ENCODE measurements at places on chromosomes 11 and 22. TPM values are rescaled to one million over a fixed set of nuclear protein-coding genes. Genes with fewer than 3 reads are reported as not detected.
A peak's percentile ranks its signal among the peaks of the same experiment; 100 is the strongest.

GRCh38 chr11:116302756-116303155, 470.0 kb downstream of the BUD13 start:
- no peak for DNase-seq
- H3K36me3 ChIP-seq = no peaks in the 10 kb centered on the region
- no peaks in the 10 kb centered on the region for H3K4me1 ChIP-seq

DNA sequence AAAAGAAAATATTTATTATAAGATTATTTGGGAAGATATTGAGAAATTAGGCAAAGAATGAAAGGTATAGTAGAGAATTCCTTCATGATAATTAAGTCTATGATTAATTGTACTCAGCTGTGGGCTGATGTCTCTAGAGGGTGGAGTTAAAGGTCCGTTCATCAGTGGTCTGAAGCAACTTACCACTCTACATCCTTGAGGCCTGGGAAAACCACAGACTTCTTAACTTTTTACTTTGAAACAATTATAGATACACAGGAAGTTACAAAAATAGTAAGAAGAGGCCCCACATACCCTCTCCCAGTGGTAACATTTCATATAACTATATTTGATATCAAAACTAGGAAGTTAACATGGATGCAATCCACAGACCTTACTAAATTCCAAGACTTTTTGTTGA, 167.0 kb upstream of the NECTIN1 start:
- no peaks in the 10 kb centered on the region for H3K36me3 ChIP-seq
- no peak for DNase-seq
- H3K4me1 ChIP-seq = no peaks in the 10 kb centered on the region
- no peaks in the 10 kb centered on the region for H3K27me3 ChIP-seq
- H3K27ac ChIP-seq = no peak overlapping the region

DNA sequence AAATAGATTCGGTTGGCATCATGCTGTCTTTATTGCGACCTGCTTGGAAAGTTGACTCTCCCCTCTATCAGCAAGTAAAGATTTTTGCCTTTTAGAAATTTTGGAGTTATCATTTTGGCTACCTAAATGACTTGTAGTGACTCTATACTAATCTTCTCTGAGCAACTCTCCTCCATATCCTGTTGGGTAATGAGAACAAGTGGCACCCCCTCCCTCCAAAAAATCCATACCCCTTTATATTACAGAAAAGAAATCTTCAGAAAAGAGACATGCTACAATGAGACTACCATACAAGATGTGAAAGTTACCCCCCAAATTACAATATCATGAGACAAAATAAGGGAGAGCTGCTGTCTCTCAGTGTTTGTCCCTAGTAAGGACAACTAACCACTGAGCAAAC, 1.2 kb downstream of the JAML start:
- H3K27ac ChIP-seq = no peak overlapping the region
- no peak for DNase-seq
- H3K4me3 ChIP-seq = no peak overlapping the region
- H3K27me3 ChIP-seq = no peaks in the 10 kb centered on the region
- no peaks in the 10 kb centered on the region for H3K36me3 ChIP-seq
- H3K4me1 ChIP-seq = no peaks in the 10 kb centered on the region

DNA sequence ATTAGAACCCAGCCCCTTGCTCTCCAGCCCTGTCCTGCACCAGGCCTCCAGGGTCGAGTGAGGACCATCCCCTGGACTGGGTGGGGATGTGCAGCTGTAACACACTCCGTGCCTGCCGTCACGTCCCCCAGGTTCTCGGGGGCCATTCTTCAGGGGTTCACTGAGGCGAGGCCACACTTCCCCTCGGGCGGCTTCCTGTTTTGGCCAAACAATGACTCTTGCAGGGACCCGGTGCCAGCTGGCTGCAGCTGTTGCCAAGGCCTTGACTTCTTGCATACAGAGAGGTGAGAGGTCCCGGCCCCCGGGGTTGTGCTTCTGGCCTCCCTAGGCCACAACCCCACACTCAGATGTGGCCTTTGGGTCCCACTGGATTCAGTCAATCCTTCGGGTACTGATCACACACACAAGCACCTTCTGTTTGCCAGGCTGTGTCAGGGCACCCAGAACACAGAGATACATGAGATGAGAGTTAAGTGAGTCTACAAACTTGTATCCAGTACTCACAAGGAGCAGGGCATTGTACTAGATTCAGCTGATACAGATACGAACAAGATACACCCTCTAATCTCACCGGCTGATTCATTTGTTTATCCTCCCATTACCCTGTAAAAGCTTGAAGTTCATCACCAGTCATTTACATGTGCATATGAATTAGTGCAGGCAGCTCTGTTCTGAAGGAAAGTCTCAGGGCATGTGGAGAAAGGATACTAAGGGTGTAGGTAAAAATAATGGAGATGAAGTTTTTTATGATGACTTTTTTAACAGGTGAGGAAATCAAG, 32.9 kb downstream of the LRRC32 start:
- no peaks in the 10 kb centered on the region for H3K36me3 ChIP-seq
- H3K27me3 ChIP-seq = no peaks in the 10 kb centered on the region

GRCh38 chr11:35208795-35209194, 69.8 kb downstream of the CD44 start:
- peaks cover 3% of the 10 kb centered on the region for H3K36me3 ChIP-seq
- H3K27me3 ChIP-seq = no peaks in the 10 kb centered on the region
- no peaks in the 10 kb centered on the region for H3K4me1 ChIP-seq
- no peak overlapping the region for H3K4me3 ChIP-seq

DNA sequence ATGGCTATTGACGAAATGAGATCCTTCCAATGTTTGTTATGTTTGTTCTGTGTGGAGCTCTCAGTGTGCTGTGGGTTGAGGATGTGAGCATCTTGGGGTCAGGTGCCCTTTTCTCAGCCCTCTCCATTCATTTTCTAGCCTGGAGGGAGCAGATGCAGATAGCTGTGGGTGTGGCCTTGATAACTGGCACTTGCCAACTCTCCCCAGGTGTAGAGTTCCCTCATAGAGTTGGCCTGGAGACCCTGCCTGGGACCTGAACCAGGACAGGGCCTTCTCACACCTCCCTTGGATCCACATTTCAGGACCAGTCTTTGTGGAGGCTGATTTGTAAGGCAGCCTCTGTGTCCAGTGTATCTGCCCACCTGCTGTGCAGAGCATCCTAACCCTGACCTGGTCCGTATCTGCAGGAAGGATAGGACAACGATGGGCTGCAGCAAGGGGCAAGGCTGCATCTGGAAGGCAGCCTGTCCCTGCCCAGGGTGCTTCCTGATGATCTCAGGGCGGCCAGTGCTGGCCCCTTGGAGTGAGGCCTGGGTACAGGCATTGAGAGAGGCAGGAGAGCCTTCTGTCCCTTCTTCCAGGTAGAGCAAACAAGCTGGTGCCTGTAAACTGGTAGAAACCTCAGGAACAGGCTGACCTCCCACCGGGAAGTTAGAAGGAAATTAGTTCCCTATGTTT, 245.9 kb downstream of the TBC1D22A start:
- no peak for DNase-seq
- H3K27ac ChIP-seq = no peak overlapping the region
- H3K4me3 ChIP-seq = no peak overlapping the region
- H3K27me3 ChIP-seq = no peaks in the 10 kb centered on the region
- H3K4me1 ChIP-seq = no peaks in the 10 kb centered on the region

GRCh38 chr11:34165786-34166555, 60.5 kb downstream of the NAT10 start:
- H3K36me3 ChIP-seq = peaks cover 2% of the 10 kb centered on the region
- H3K4me1 ChIP-seq = no peaks in the 10 kb centered on the region

DNA sequence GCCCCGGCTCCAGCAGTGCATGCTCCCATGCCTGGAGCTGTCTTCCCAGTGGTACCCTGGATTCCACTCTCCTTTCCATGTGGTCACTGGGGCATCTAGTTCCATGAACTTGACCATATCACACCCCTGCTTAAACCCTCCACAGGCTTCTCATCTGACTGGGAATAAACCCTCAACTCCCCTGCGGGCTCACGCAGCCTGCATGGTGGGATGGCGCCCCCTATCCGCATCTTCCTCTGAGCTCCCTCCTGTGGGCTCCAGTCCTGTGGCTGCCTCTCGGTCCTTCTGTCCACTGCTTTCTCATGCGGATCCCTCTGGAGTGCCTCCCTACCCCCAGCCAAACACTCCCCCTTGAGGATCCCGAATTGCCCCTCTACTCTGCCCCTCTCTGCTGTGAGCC, 41.4 kb upstream of the TTLL12 start:
- H3K4me1 ChIP-seq = no peaks in the 10 kb centered on the region
- H3K27me3 ChIP-seq = no peaks in the 10 kb centered on the region
- H3K36me3 ChIP-seq = no peaks in the 10 kb centered on the region
- no peak for DNase-seq

DNA sequence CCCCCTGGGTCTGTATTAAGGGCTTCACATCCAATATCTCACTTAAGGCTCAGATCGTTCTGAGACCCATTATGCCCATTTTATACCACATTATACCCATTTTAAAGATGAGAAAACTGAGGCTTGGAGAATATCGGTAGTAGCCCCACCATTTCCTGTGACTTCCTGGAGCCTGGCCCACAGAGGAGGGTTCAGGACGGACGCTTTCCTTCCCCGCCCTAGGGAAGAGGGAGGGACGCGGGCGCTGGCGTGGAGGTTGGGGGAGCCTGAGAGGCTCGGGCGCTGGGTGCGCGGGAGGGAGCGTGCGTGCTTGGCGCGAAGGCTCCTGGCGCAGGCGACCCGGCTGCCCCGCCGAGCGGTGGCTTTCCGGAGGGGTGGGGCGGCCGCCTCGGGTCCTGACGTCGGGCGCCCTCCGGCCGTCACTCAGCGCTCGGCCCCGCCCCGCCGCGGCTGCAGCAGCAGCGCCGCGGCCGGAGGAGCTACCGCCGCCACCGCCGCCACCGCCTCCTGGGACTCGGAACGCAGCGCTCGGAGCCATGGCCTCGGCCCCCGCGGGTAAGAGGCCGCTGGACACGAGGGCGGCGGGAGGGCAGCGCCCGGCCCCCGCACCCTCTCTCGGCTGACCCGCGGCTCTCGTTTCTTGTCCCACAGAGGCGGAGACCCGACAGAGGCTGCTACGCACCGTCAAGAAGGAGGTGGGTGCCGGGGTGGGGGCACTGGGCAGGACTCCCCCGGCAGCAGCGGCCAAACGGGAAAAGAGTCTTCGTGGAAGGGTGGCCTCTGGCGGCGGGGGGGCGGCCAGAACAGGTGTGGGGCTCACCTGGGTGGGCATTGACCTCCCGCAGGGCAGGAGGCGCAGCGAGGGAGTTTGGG, at the start of gene SGSM1:
Gene SGSM1 (plus strand): TSS at position 422 of the 873 bp plus-strand sequence. CDS start 115 bp downstream, at position 537.
- H3K36me3 ChIP-seq = no peaks in the 10 kb centered on the region
- no peaks in the 10 kb centered on the region for H3K27me3 ChIP-seq
- H3K4me3 ChIP-seq = peak within 1 kb of the TSS; percentile 58
- DNase-seq = peak; percentile 94
- no peaks in the 10 kb centered on the region for H3K4me1 ChIP-seq

DNA sequence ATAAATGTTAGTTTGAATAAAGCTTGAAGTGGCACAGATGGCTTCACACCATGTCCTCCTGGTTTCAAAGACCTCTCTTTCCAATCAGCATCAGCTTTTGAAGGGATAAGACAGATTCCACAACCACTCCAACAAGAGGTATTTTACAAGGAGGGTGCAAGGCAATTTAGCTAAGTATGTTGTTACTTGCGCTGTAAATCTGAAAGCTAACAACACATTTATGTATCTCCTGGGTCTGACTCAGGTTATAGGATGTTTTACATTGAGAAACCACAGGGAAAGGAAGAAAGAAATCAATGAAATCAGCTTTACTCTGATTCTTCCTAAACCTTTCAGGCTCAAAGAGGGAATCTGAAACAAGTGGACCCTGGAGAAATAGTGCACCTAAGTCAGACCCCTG, 12.1 kb downstream of the CWC15 start:
- H3K27ac ChIP-seq = no peak overlapping the region
- H3K4me3 ChIP-seq = no peak overlapping the region
- H3K27me3 ChIP-seq = no peaks in the 10 kb centered on the region
- no peaks in the 10 kb centered on the region for H3K4me1 ChIP-seq

GRCh38 chr11:121221496-121222200, 70.9 kb upstream of the SC5D start:
- no peak overlapping the region for H3K27ac ChIP-seq
- no peaks in the 10 kb centered on the region for H3K4me1 ChIP-seq
- no peak overlapping the region for H3K4me3 ChIP-seq
- no peaks in the 10 kb centered on the region for H3K36me3 ChIP-seq

- no peak for DNase-seq
- no peak overlapping the region for H3K27ac ChIP-seq
- peaks cover 3% of the 10 kb centered on the region for H3K4me1 ChIP-seq
- H3K36me3 ChIP-seq = no peaks in the 10 kb centered on the region
Observed at GRCh38 chr11:83691451-83691950, 405.3 kb upstream of the CCDC90B start.

GRCh38 chr11:2136209-2136951, 2.8 kb downstream of the IGF2 start:
- DNase-seq = peak; percentile 42
- H3K27ac ChIP-seq = no peak overlapping the region
- H3K4me1 ChIP-seq = no peaks in the 10 kb centered on the region
- H3K4me3 ChIP-seq = no peak overlapping the region
- H3K36me3 ChIP-seq = no peaks in the 10 kb centered on the region

GRCh38 chr11:28071305-28071704, 36.7 kb downstream of the KIF18A start:
- no peaks in the 10 kb centered on the region for H3K27me3 ChIP-seq
- no peak overlapping the region for H3K27ac ChIP-seq
- H3K36me3 ChIP-seq = no peaks in the 10 kb centered on the region

- H3K4me1 ChIP-seq = no peaks in the 10 kb centered on the region
- peak overlapping the region; percentile 50 for H3K27ac ChIP-seq
- no peaks in the 10 kb centered on the region for H3K36me3 ChIP-seq
- no peak overlapping the region for H3K4me3 ChIP-seq
- DNase-seq = peak; percentile 60
Observed at GRCh38 chr22:49011769-49012648, 815.7 kb downstream of the BRD1 start.

GRCh38 chr22:20624161-20624616, 116.8 kb downstream of the MED15 start:
- no peak overlapping the region for H3K27ac ChIP-seq
- H3K4me3 ChIP-seq = no peak overlapping the region
- H3K4me1 ChIP-seq = no peaks in the 10 kb centered on the region

DNA sequence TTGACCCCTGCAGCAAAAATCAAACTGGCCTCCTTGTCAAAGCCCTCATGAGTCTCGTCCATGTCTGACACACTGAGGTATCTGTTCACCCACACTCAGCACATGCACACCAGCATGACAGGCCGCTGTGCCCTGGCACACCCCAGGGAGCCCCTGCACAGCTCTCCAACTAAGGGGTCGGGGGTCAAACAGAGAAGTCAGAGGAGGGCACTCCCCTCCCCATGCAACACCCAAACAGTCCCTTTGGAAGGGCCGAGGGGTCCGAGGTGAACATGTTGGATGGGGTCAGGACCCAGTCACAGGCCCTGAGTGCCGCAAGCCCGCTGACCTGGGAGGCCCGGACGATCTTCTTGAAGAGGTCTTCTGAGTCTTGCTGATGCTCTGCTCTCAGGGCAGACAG, 14.6 kb downstream of the SUN2 start:
- no peak for DNase-seq
- H3K4me1 ChIP-seq = no peaks in the 10 kb centered on the region
- peaks cover 42% of the 10 kb centered on the region for H3K36me3 ChIP-seq
- no peak overlapping the region for H3K27ac ChIP-seq
- H3K4me3 ChIP-seq = no peak overlapping the region

- no peak overlapping the region for H3K4me3 ChIP-seq
- no peaks in the 10 kb centered on the region for H3K27me3 ChIP-seq
- no peak for DNase-seq
- no peaks in the 10 kb centered on the region for H3K4me1 ChIP-seq
- H3K36me3 ChIP-seq = no peaks in the 10 kb centered on the region
Observed at GRCh38 chr11:43992834-43993637, 50.6 kb downstream of the C11orf96 start.

The APOA4 gene
- 457 TPM for polyA plus RNA-seq

The OVOL1 gene
- 0.28 TPM for polyA plus RNA-seq

The PPARA gene
- 9.8 TPM for polyA plus RNA-seq

The GGT1 gene
- polyA plus RNA-seq = 24.1 TPM

The PHOX2A gene
- not detected for polyA plus RNA-seq

The CCDC83 gene
- not detected for polyA plus RNA-seq

The MPZL2 gene
- polyA plus RNA-seq = 13.3 TPM

The NXPE4 gene
- polyA plus RNA-seq = not detected

The RAG2 gene
- polyA plus RNA-seq = not detected

The FUT4 gene
- 3.9 TPM for polyA plus RNA-seq

The DNHD1 gene
- polyA plus RNA-seq = 20.5 TPM

The ACR gene
- not detected for polyA plus RNA-seq
